ENCODE measurements at places on chromosomes 16 and 17.
A peak's percentile ranks its signal among the peaks of the same experiment; 100 is the strongest.

DNA sequence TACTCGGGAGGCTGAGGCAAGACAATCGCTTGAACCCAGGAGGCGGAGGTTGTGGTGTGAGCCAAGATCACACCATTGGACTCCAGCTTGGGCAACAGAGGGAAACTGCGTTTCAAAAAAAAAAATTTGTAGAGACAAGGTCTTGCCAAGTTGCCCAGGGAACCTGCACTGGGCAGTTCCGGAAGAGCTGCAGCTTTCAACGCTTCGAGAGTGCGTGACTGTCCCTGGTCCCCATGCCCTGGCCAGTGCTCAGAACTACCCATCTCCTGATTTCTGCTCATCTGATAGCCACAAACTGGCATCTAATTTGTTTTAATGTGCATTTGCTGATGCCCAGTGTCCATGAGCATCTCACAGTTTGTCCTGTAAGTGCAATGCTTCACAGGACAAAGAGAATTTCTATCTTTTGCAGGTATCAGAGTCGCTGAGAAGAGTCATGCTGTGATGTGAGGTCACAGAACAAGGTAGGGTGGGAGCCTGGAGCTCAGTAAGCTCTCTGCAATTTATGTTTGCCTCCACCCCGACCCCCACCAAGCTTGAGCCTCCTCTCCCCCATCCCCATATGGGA, 3.9 kb downstream of the ACTG1 start:
- peak; percentile 54 for DNase-seq

DNA sequence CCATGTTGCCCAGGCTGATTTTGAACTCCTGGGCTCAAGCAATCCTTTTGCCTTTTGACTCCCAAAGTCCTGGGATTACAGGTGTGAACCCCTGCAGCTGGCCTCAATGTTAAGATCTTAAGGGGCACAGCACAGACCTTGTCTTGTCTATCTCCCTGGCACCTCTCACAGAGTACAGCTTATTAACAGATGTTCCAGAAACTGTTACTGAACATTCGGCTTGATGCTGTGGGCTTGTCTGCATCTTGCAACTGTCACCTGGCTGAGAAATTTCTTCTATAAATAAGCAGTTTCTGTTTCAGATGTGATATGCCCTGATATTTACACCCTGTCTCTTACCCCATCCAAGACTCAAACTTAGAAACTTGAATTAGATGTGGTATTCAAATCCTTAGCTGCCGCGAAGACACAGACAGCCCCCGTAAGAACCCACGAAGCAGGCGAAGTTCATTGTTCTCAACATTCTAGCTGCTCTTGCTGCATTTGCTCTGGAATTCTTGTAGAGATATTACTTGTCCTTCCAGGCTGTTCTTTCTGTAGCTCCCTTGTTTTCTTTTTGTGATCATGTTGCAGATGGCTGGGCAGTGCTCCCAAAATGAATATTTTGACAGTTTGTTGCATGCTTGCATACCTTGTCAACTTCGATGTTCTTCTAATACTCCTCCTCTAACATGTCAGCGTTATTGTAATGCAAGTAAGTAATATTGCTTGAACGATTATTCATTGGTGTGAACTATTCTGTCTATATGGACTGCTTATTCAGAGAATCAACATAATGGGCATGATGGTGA, at the start of gene TNFRSF17:
TNFRSF17 (plus strand) TSS at position 450 of the 791 bp plus-strand sequence; CDS start at position 565, 115 bp downstream.
- DNase-seq = no peak

DNA sequence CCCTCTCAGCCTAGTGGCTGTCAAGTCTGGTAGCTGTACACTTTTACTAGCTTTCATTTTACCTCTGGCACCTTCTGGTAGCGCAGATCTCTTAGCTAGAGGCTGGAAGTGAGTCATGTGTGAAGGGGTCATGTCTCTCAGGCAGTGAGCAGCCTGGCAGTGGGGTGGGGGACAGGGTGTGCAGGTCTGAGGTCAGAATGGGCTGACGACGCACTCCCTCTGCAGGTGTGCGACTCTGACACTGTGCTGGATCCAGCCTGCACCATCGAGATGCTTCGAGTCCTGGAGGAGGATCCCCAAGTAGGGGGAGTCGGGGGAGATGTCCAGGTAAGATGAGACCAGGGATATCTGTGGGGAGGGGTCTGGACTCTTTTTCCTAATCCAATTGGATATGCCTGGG, 7.8 kb downstream of the HAS3 start:
- DNase-seq = no peak

DNA sequence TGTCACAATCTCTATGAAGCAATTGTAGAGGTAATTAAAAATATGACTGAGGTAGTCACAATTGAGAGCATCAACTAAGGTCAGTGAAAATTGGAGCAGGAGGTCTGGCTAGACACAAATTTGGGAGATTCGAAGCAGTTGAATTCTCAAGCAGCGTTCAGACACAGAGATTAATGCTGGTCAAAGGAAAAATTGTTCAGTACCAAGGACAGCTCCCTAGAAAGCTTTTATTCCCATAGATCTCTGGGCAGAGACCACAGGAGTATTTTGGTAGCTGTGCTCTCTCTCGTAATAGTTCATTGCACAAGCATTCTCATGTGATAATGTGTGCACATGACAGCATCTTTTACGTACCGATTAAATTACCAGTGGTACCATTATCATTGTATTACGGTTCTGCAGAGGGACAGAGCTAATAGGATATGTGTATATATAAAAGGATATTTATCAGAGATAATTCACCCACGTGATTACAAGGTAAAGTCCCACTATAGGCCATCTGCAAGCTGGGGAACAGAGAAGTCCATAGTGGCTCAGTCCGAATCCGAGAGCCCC, 387.5 kb upstream of the HSBP1 start:
- no peak for DNase-seq

DNA sequence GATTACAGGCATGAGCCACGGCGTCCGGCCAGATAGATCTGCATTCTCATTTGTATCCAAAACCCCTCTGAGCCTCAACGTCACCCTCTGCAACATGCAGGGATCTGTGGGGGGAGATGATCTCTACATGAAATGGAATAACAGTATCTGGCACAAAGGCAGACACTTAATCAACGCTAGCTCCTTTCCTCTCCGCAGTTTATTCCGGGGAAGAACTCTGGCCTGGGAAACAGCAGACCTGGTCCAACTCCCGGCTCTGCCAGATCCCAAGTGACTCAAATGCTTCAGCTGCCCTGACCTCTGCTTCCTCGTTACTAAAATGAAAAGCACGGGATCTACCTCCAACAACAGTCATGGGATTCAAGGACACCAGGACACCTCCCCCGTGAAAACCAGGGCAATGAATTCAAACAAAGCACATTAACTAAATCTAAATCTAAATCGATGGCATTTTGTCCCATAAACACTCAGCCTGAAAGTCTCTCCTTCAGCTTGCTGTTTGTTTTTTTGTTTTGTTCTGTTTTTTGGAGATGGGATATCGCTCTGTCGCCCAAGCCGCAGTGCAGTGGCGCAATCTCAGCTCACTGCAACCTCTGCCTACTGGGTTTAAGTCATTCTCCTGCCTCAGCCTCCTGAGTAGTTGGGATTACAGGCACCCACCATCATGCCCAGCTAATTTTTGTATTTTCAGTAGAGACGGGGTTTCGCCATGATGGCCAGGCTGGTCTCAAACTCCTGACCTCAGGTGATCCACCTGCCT, 78.2 kb downstream of the NXN start:
- DNase-seq = no peak

DNA sequence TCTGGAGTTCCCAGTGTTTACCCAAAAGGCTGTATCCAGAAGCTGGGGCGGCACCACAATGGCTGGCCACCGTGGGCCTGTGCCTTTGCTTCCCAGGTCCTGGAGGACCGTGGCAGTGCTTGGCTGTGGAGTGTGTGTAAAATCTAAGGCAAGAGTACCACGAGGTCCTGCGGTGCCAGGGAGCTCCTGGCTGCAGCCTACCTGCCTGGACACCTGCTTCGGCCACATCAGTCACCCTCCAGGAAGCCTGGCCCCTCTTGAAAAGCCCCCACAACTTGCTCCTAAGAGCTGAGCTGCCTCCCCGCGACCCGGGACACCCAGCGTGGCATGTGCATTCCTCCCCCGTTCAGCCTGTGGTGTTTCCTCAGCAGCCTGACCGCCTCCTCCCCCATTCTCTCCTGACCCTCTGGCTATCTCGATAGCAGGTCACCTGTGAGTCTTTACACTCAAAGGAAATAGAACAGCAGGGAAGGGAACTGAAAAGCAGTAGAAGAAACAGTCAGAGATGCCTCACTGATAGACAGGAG, 7.9 kb downstream of the TIMM22 start:
- DNase-seq = no peak

- no peak for DNase-seq
Measured at GRCh38 chr16:31246296-31246695, 13.5 kb upstream of the ITGAM start.

GRCh38 chr17:76382803-76383545, 1.4 kb upstream of the SPHK1 start:
- DNase-seq = peak; percentile 42

DNA sequence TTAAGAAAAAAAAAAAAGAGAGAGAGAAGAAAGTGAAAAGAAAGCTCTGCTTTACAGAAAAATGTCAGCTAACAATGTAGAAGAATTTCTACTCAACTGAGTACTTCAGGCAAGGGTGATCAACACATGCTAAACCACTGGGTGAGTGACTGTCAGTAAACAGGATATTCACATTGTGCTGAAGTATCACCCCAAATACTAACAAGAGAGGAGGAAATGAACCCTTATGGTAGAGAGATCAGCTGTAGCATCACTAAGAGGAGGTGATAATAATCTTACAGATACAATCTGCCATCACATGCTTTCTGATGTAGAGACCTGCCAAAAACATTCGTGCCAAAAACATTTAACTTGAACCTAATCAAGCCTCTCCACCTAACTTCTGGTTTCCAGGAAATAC, 30.7 kb upstream of the ICAM2 start:
- DNase-seq = no peak

DNA sequence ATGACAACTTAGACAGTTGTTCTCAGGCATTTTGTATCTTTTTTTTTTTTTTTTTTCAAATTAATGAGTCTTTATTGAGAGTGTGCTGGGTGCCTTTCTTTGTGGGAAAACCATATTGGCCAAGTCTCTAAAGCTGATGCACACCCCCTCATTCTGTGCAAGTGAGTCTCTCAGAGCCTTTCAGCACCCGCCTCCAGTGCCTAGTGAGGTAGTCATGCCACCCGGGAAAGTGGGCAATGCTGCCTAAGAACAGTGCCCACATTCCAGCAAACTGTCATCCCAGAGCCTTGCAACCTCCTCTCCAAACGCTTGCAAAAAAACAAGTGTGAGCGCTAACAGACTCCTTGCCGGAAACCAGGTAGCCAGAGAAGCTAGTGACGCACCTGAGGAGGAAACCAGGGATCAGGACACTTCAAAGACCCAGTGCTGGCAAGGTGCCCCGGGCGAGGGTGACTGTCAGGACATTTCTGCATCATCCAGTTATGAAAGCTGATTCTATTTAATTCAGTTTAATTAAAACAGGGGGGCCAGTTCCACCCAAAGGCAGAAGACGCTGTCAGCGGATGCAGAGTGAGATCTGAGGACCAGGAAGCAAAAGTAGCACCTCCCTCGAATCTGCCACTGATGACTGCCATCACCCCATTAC, 34.9 kb downstream of the SMARCE1 start:
- DNase-seq = no peak

All from HAP-1 (cell line).